Stimulated activated CD8-positive, alpha-beta memory T cell treated with anti-CD3 and anti-CD28 coated beads, Interleukin-4, amount 100 ng/mL, for 48 hours (primary cell): ENCODE measurements at places on chromosomes 5 and 9.
A peak's percentile ranks its signal among the peaks of the same experiment; 100 is the strongest.

GRCh38 chr9:98345011-98345410, 89.6 kb upstream of the TBC1D2 start:
- no peak for DNase-seq

- DNase-seq = no peak
These were observed 85.3 kb upstream of the ZNF608 start for GRCh38 chr5:124831687-124832240.

GRCh38 chr9:21039302-21039701, 7.9 kb upstream of the HACD4 start:
- DNase-seq = no peak

- peak; percentile 10 for DNase-seq
These were observed 47.8 kb upstream of the ADAMTS2 start for GRCh38 chr5:179393078-179393477.

DNA sequence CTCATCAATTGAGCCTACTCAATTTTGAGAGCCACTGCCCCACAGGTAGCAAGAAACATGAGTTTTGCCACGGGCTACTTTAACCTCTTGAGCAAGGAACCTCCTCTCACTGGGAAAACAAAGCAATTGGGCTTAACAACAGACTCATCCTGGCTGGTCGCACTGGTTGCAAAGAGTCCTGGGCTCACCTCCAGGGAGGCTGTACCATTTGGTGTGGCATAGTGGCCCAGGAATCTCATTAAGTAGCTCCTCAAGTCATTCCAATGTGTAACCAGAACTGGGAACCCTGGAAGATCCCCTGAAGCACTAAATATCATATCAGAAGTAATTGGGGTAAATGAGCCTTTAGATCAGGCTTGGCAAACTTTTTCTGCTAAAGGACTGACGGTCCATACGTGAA, 78.5 kb downstream of the MYO10 start:
- no peak for DNase-seq

DNA sequence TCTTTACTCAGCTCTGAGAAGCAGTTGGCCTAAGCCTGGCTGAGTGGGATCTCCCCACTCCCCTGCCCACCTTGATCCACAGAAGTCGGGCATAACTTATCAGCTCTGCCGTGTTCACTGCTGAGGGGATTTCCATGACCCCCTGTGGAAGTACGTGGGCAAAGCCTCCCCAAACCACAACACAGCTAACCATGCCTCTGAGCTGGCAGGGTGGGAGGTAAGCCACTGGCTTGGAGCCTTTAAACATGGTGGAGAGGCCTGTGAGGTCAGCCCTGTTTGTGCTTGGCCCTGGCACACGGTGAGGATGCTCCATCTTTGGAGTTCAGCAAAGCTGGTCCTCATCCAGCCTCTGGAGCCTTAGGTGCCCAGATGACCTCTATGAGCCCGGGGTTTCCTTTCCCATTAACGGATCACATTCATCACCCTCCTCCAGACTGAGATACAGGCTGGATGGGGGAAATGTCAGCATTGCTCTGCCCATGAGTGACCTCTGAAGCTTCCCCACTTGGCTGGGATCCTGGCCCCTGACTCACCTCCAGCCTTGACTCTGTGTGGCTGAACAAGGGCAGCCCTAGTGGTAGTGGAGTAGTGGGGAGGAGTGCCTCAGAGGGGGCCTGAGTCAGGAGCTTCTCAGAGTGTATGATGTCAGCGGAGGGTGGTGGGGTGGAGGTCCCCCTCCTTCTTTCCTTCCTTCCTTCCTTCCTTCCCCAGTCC, 6.2 kb downstream of the PDLIM4 start:
- peak; percentile 72 for DNase-seq

DNA sequence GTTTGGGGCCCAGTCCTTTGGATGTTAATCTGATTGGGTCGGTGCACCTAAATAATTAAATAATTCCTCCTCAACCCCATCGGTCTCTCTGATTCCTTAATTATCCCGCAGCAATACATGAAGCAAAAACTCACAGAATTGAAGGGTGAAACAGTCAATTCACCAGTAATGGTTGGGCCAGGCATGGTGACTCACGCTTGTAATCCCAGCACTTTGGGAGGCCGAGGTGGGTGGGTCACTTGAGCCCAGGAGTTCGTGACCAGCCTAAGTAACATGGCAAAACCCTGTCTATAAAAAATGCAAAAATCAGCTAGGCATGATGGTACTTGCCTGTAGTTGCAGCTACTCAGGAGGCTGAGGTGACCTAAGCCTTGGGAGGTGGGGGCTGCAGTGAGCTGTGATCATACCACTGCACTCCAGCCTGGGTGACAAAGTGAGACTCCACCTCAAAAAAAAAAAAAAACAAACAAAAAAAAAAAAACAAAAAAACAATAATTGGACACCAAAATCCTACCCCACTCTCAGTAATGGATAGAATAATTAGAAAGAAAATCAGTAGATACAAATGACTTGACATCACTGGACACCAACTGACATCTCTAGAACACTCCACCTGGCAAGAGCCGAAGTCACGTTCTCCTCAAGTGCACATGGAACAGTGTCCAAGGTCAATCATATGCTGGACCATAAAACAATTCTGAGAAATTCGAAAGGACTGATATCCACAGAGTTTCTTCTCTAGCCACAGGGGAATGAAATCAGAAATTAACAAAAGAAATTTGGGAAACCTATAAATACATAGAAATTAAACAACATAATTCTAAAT, 5.3 kb downstream of the ABO start:
- DNase-seq = no peak

DNA sequence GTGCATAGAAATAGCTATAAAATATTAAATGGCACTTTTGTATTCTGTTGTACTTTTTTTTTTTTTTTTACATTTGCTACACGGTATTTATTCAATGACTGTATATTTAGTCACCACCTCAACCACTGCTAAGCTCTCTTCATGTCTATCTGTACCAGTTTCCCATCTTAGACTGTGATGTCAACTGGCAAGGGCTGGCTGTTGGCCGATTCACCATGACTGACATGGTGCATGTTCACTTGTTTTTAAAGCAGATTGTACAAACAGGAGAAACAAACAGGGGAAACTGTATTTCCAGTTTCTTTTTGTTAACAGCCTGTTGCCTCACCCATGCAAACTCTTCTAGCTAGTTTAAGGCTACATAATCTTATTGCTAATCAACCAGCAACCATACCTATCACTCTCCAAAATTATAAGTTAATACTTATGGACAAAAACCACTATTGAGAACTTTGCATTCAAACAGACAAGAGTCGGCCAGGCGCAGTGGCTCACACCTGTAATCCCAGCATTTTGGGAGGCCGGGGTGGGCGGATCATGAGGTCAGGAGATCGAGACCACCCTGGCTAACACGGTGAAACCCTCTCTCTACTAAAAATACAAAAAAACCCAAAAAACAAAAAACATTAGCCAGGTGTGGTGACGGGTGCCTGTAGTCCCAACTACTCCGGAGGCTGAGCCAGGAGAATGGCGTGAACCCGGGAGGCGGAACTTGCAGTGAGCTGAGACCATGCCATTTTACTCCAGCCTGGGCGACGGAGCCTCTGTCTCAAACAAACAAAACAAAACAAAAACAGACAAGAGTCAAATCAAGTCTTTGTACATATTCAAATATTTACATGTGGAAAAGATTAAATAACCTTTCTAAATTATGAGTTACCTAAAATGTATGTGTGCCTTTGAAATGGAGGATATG, 13.2 kb downstream of the ZFAND5 start:
- no peak for DNase-seq

DNA sequence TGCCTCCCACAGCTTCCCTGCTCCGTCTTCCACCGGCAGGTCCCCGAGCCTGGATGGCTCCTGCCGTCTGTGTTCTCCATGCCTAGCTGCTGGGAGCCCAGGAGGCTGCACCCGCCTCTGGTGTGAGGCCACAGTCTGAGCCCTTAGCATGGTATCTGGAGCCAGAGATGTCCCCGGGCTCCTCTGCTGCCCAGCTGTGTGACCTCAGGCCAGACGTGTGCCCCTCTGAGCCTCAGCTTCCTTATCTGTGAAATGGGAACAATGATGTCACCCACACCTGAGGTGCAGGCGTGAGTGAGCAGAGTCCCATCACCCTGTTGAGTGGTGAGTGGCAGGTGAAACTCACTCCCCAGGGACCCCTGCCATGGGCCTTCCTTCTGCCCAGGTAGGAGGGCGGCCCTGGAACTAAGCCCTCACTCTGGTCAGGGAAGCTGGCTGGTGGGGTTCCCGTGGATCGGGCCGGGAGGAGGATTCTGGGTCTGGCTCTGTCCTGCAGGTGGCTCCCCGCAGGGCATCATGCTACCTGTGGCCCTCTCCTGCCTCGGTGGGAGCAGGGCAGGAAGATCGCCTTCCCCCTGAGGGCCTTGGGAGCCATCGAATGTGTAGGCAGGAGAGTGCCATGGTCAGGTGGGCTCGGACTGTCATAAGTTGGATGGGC, 239.0 kb downstream of the PBX3 start:
- no peak for DNase-seq

DNA sequence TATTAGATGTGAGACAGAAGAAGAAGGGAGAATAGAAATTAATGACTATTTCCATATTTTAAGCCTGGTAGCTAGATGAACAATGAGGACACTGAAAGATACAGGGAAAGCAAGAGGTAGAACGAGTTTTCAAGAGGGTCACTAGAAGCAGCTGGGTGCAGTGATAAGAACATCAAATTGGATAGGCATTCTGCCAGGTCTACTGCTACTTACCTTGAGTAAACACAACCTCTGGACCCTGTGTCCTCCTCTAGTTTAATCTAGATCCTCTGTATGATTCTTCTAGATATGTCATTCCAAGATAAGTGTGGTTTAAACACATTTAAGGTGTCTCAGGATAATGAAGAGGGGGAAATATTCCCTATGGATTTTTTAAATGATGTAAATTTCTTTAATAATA, 31.2 kb downstream of the OTP start:
- DNase-seq = no peak

GRCh38 chr5:168624850-168625364, 45.7 kb upstream of the PANK3 start:
- DNase-seq = no peak

DNA sequence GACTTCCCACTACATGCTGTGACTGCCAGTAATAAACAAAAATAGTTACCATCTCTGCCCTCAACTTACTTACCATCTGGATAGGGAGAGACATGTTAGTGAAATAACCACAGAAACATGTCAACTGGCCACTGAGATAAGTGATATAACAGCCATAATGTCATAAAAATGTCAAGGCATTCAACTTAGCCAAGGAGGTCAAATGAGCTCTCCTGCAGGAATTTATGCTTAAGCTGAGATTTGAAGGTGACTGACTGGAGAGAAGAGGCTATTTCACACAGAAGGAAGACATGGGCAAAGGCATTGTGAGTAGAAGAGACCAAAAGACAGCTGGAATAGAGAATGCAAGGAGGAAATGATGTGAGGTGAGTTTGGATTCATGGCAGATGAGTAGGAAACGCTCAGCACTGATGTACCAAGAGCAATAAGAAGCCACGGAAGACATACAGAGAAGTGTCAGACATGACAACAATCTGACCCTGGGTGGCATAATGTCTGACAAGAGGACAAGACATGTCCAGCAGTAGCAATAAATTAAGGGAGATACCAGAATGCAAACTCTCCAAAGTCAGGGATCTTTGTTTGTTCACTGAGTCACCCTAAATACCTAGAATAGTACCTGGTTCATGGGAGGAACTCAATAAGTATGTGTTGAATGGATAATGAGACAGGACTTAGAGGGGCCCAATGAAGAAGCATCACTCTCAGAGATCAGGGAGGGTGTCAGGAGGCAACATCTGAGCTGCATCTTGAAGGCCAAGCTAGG, 318.8 kb downstream of the ACTL7B start:
- no peak for DNase-seq

- no peak for DNase-seq
These were observed 21.5 kb downstream of the SNCAIP start for GRCh38 chr5:122333564-122333963.

GRCh38 chr5:150129813-150130492, 25.7 kb downstream of the PDGFRB start:
- DNase-seq = peak; percentile 73

DNA sequence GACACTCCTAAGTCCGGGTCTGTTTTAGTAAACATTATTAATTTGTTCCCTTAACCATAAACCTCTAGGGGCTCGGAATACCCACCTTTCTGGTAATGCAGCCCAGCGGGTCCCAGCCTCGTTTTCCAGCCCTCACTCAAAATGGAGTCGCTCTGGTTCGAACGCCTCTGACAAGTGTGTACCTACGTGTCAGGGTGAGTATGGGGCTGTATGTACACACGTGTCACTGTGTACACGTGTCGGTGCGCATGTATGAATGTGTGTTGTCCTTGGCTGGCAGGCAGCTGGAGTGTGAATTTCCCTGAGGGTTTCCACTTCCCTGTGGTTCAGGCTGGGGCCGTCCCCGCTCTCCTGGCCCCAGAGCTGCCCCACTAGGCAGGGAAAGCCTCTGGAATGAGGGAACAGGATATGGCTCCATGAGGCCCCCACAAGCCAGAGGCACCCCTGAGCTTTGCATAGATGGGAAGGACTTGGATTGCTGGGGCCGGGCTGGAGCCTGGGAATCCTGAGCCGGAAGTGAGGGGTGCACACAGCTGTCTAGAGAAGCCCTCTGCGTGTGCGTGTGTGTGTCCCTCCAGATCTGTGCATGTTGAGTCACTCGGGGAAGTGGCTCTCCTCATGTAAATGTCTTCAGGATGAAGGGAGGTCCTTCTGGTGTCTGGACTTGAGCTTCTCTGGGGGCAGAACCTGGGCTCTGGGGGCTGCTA, 160.8 kb upstream of the IER5L start:
- DNase-seq = no peak

DNA sequence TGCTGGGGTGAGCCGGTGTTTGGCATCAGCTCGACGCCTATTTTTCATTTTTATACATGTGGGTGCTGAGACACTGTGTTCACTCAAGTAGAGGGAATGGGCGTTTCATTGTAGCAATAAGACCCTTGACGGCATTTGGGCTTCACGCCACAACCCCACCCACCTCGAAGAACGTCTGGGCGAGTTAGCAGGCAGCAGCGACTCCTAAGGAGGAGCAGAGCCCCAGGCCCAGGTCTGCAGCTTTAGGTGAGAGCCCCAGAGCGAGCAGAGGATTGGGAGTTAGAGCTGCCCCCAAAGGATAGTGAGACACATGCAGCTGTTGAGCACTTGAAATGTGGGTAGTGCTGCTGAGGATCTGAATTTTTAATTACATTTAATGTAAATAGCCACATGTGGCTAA, 1.6 kb upstream of the ZFP62 start:
- DNase-seq = no peak

GRCh38 chr5:39578887-39579497, 154.2 kb upstream of the DAB2 start:
- DNase-seq = no peak

DNA sequence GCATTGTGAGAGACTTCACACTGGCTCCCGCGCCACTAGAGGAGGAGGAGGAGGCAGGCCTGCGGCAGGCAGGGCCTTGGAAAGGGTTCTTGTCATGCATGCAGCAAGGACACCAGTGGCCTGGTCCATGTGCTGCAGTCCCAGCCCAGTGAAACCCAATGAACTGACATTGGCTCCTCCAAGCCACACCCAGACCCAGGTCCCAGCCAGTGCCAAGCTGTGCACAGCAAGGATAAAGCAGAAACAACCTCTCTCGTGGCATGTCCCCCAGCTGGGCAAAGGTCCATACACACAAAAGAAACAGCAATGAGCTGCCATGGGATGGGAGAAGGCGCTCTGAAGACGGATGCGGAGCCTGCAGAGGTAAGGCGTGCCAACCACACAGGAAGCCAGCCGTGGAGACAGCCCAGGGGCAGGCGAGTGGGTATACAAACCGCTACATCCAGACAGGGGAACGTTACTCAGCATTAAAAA, 89.2 kb downstream of the SEMA4D start:
- DNase-seq = peak; percentile 74
